Sigmoid colon (tissue), 7 donors: ENCODE measurements at places on chromosomes 12 and 14. TPM values are rescaled to one million over a fixed set of nuclear protein-coding genes. Genes with fewer than 3 reads are reported as not detected.

GRCh38 chr12:123040106-123040505 lies 59.6 kb downstream of the ARL6IP4 start:
- DNase-seq = no peak

- no peak for DNase-seq
These were observed 265.6 kb upstream of the RGS6 start for GRCh38 chr14:71666571-71667145.

The RPGRIP1 gene
- not detected for total RNA-seq

DNA sequence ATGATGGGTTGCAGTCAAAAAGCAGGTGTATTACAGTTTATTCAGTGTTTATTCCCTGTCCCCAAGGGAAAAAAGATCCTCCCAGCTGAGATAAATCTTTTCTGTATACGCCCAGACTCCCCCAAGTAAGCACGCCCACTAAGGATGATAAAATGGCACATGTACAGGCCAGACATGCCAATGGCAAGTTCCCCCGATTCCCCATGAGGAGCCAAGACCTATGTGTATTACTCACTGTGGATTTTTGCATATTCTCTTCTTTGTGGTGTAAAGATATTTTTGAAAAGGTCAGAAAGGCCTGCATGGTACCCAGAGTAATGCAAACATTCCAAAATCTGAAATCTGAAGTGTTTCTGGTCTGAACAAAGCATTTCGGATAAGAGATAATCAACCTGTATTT lies 22.2 kb downstream of the NR2C1 start:
- no peak for DNase-seq

- DNase-seq = no peak
These were observed 16.3 kb downstream of the AKAP6 start for GRCh38 chr14:32345311-32345791.
